ENCODE measurements at places on chromosomes 12 and 14. TPM values are rescaled to one million over a fixed set of nuclear protein-coding genes. Genes with fewer than 3 reads are reported as not detected.

GRCh38 chr12:11545484-11546330 lies 103.8 kb upstream of the ETV6 start:
- H3K27ac ChIP-seq: peak overlapping the region; percentile 75
- peaks cover 4% of the 10 kb centered on the region for H3K36me3 ChIP-seq

DNA sequence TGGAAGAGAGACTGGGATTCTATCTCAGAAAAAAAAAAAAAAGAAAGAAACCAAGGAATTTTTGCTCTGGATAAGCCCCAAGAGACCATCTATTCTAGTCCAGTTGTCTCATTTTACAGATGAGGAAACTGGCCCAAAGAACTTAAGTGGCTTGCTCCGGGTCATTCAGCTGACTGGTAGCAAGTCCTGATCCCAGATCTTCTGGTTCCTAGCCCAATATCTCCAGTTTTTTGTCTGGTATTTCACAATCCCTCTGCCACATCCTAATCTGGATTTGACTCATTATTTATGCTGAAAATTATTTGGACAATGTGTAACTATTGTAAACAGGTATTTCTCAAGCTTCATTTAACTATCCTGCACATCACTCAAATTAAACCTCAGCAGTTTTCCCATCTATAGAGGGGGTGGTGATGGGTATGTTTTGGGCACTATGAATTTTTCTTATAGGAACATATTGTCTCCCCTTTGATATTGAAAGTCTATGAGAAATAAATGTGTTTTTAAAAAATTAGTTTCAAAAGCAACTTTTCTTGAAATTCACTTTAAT lies 43.4 kb downstream of the PPP2R5E start:
- H3K4me3 ChIP-seq: no peak overlapping the region
- peaks cover 8% of the 10 kb centered on the region for H3K36me3 ChIP-seq
- DNase-seq: no peak
- H3K4me1 ChIP-seq: peaks cover 15% of the 10 kb centered on the region

The BCL2L14 gene
- 10.4 TPM for total RNA-seq

The GALNT9 gene
- total RNA-seq: not detected

GRCh38 chr12:121085506-121086353 lies 46.7 kb upstream of the OASL start:
- no peak overlapping the region for H3K27ac ChIP-seq
- peaks cover 4% of the 10 kb centered on the region for H3K27me3 ChIP-seq
- H3K4me1 ChIP-seq: peaks cover 24% of the 10 kb centered on the region
- no peaks in the 10 kb centered on the region for H3K36me3 ChIP-seq

GRCh38 chr14:87060405-87060804 lies 932.6 kb downstream of the GALC start:
- DNase-seq: no peak
- H3K36me3 ChIP-seq: no peaks in the 10 kb centered on the region
- no peak overlapping the region for H3K27ac ChIP-seq

The VPS29 gene
- total RNA-seq: 111 TPM

GRCh38 chr12:87160848-87161601 lies 868.2 kb downstream of the C12orf50 start:
- no peak for DNase-seq
- no peaks in the 10 kb centered on the region for H3K27me3 ChIP-seq
- H3K36me3 ChIP-seq: no peaks in the 10 kb centered on the region
- H3K27ac ChIP-seq: no peak overlapping the region
- no peaks in the 10 kb centered on the region for H3K4me1 ChIP-seq

GRCh38 chr12:82207556-82207955 lies 150.6 kb downstream of the CCDC59 start:
- DNase-seq: no peak
- H3K4me1 ChIP-seq: no peaks in the 10 kb centered on the region
- H3K27me3 ChIP-seq: no peaks in the 10 kb centered on the region
- H3K36me3 ChIP-seq: no peaks in the 10 kb centered on the region
- H3K27ac ChIP-seq: no peak overlapping the region
- H3K4me3 ChIP-seq: no peak overlapping the region

GRCh38 chr12:6229224-6230218 lies 29.3 kb downstream of the CD9 start:
- peaks cover 20% of the 10 kb centered on the region for H3K4me1 ChIP-seq
- no peak overlapping the region for H3K4me3 ChIP-seq
- H3K27ac ChIP-seq: peak overlapping the region; percentile 49
- no peak for DNase-seq

All from activated T-helper 1 cell treated with anti-CD3 and anti-CD28 coated beads, Interleukin-12 subunit alpha, Interleukin-12 subunit beta, Interleukin-2, Interleukin-4 antibody, amounts not matched to agents 30 ng/mL and 10 ng/mL and 1 ng/mL, durations not matched to agents 14 hours and 24 hours and 36 hours (primary cell).